Activated CD4-positive, CD25-positive, alpha-beta regulatory T cell treated with anti-CD3 and anti-CD28 coated beads, Interleukin-2, amount 50 U/mL, for 24 hours (primary cell): ENCODE measurements at places on chromosomes 5 and 9.

GRCh38 chr9:18256568-18256967 lies 217.4 kb upstream of the ADAMTSL1 start:
- ATAC-seq = no peak

- ATAC-seq = no peak
Observed at GRCh38 chr5:57581222-57581621, 98.6 kb upstream of the ACTBL2 start.

GRCh38 chr5:113487416-113487780 lies 855 bp downstream of the MCC start:
- no peak for ATAC-seq

DNA sequence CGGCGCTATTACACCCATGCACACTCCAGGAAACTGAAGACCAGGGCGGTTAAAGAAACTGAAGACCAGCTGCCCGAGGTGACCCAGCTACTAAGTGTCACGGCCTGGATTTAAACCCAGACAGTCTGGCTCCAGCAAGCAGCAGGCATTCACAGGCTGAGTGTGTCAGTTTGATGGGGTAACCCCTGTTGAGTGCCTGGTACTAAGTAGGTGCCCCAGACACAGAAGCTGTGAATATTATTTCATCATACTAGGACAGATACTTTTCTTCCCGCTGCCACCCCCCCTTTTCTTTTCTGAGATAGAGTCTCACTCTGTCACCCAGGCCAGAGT lies 7.3 kb downstream of the ENG start:
- no peak for ATAC-seq

GRCh38 chr5:139708434-139708861 lies 60.3 kb downstream of the CXXC5 start:
- ATAC-seq = no peak

DNA sequence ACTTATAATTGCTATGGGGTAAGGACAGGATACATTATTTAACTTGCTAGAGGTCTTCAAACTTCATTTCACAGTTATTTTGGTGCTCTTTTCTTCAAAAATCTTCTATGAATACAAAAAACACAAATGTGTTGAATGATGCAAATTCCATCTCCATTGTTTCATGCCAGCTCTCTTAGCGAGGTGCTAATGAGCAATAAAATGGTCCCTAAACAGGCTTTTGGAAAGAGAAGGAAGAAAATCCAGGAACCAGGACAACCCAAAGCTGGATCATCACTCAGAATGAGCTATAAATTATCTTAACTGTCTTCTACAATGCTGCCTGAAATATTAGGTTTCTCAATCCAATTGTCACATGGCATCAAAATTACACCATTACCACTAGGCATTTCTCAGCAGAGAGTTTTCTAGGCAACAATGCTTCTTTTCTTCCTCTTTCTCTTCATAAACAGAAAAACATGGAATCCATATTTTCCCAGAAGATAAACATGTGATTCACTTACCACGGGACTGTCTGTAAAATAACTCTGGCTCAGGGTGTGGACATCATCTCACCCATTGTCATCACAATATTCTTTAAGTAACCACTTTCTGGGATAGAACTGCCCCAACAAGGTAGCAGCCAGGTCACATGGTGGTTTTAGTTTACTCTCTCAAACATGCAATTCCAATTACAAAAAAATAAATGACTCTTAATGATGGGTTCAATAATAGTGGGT lies 249.4 kb downstream of the NPR3 start:
- no peak for ATAC-seq

DNA sequence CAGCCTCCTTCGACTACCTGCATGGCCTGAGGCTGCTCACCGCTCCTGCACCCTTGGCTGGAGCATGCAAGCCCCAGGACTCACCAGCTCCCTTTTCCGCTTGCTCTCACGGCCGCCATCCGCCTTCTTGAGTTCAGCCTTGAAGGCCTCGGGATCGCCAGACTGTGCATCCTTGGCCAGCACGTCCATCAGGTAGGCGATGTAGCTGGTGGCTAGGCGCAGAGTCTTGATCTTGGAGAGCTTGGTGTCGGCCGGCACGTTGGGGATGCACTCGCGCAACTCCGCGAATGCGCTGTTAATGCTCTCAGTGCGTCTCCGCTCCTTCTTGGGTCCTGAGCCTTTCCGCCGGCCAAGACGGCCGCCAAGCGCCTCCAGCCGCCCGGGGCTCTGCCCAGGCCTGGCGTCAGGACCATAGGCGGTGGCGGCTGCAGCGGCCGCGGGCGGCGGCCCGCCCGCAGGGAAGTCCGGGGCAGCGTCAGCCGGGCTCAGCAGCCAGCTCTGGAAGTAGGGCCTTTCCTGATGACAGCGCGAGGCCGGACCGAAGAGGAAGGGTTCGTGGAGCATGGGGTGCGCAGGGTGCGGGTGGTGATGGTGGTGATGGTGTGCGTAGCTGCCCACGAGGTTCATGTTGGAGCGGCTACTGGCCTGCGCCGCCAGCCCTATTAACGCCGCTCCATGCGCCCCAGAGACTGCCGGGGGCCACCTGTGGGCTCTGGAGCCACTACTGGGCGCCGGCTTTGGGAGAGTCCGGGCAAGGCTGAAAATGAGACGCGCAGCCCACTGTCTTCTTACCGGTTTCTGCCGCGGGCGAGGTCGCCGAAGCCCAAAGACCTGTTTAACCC lies 424 bp downstream of the HAND1 start:
- no peak for ATAC-seq
